Fibroblast of the aortic adventitia (primary cell): ENCODE measurements at places on chromosomes 5 and 9. TPM values are rescaled to one million over a fixed set of nuclear protein-coding genes. Genes with fewer than 3 reads are reported as not detected.

- peak; percentile 80 for DNase-seq
Observed at GRCh38 chr5:96601715-96602244, 60.4 kb upstream of the CAST start.

- no peak for DNase-seq
Observed at GRCh38 chr9:108316066-108316465, 539.7 kb downstream of the ACTL7B start.

GRCh38 chr5:79871364-79872120 lies 119.5 kb downstream of the MTX3 start:
- DNase-seq = no peak

GRCh38 chr9:136257381-136258298 lies 12.0 kb upstream of the QSOX2 start:
- no peak for DNase-seq

GRCh38 chr5:16864631-16865131 lies 71.4 kb downstream of the MYO10 start:
- DNase-seq = peak; percentile 64

- no peak for DNase-seq
Observed at GRCh38 chr5:151872701-151873100, 52.0 kb downstream of the GLRA1 start.

DNA sequence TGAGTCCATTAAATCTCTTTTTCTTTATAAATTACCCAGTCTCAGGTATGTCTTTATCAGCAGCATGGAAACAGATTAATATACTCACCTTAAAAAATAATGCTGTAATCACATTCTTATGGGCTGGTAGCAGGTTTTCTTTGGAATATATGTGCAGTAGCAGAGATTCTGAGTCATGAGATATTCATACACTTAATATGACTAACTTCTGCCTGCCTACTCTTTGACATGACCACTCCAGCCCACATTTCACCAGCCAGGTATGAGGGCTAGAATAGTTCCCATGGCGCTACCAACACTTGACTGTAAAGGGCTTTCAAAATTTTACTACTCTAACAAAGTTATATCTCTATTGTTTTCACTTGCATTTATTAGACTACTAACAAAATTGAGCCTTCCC lies 74.1 kb upstream of the GHR start:
- no peak for DNase-seq

- no peak for DNase-seq
Observed at GRCh38 chr5:158975363-158975762, 124.4 kb downstream of the EBF1 start.

DNA sequence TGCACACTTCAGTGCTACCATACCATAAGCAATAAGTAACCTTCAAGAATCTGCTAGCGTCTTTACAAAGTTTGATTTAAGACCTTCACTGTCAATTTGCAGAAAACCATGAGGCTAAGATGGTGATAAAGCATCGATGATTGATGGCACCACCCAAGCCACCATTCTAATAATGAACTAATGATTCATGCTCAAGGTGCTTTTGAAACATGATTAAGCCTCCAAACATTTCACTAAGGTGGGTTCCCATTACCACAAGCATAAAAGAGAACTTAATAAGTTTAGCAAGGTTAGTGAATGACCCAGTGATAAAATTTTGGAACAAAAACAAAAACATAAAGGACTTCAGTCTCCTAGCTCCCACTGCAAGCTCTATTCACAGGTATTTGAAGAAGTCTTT lies 214.7 kb downstream of the FBXL17 start:
- DNase-seq = no peak

DNA sequence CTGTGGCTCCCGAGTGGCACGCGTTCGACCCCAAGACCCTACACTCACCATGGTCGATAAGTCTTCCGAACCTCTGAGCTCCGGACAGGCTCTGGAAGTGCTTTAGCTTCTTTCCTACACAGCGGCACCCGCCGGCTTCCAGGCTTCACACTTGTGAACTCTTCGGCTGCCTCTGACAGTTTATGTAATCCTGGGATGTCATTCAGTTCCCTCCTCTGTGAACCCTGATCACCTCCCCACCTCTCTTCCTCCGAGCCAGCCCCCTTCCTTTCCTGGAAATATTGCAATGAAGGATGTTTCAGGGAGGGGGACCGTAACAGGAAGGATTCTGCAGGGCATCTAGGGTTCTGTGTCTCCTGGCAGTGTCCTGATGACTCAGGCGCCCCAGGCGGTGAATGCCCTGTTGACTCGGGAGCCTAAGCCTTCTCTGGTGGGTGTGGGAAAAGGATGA lies at the start of gene CD14:
CD14 (minus strand) TSS at position 155 of the 451 bp plus-strand sequence; CDS start at position 51, 104 bp downstream.
- DNase-seq = peak; percentile 38

TEX48 gene
- total RNA-seq = not detected in 2 replicates

FBN2 gene
- 19.8 and 45.1 TPM in 2 replicates for total RNA-seq

DMGDH gene
- total RNA-seq = 4.2 and 7.3 TPM in 2 replicates
